GM23338 (cell line): ENCODE measurements at places on chromosomes 13 and 19.

DNA sequence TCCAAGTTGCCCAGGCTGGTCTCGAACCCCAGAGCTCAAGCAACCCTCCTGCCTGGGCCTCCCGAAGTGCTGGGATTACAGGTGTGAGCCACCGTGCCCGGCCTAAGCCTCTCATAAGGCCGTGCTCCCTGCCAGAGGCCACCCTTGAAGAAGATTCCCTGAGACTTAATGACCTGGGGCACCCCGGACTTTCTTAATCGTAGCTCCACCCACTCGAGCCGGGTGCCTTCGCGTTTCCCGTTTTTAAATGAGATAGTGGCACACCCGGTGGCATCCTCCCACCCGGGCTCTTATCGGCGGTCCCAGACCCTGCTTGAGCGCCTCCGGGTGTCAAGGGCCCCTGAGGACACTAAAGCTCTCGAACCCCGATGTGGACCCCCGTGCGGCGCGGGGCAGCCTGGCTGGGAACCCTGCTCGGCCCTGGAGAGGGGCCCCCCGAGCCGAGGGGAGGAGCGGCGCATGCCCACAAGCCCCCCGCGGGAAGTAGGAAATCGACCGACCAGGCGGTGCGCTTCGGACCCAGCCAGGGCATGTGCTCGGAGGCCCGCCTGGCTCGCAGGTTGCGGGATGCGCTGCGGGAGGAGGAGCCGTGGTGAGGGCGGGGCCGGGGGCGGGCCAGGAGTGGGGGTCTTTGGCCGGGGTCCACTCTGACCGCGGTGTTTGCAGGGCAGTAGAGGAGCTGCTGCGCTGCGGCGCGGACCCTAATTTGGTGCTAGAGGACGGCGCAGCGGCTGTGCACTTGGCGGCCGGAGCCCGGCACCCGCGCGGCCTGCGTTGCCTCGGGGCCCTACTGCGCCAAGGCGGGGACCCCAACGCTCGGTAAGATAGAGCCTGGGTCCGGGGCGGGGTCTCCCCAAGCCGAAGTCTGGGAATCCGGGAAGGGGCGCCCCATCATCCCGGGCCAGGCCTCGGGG, at the start of gene ANKLE1:
ANKLE1 (plus strand) TSS at position 511 of the 914 bp plus-strand sequence; CDS start at position 531, 20 bp downstream.
- DNase-seq = peak; percentile 88
- peaks cover 6% of the 10 kb centered on the region; the same call in 1 of the 2 replicates for H3K27me3 ChIP-seq
- no peak within 1 kb of the TSS for H3K27ac ChIP-seq
- peaks cover 6% of the 10 kb centered on the region; the same call in 1 of the 2 replicates for H3K36me3 ChIP-seq
- no peaks in the 10 kb centered on the region for H3K4me1 ChIP-seq
- peak within 1 kb of the TSS; percentile 69 for H3K4me3 ChIP-seq

DNA sequence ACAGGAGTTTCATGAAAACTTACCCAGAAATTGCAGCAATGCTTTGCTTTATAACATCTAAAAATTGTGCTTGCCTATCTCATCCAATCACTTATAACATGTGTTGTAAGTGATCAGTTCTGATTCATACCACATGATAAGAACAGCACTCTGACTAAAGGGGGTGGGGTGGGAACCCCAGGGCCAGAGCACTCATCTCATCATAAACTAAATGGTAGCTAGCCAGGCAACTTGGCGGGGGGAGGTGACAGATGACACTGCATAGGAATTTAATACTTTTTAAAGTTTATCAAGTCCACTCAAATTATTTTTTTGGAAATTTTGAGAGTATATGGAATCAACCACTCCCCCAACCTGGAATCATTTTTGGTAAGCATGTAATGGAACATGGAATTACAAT, 42.1 kb downstream of the FOXO1 start:
- no peaks in the 10 kb centered on the region for H3K27me3 ChIP-seq
- no peak for DNase-seq
- peak overlapping the region; percentile 30; the same call in 1 of the 2 replicates for H3K27ac ChIP-seq
- no peaks in the 10 kb centered on the region for H3K36me3 ChIP-seq
- no peak overlapping the region for H3K4me3 ChIP-seq

GRCh38 chr19:44646049-44646416, 2.3 kb downstream of the PVR start:
- H3K4me3 ChIP-seq = no peak overlapping the region
- peaks cover 7% of the 10 kb centered on the region; the same call in 1 of the 2 replicates for H3K36me3 ChIP-seq
- H3K27ac ChIP-seq = no peak overlapping the region
- H3K4me1 ChIP-seq = peaks cover 3% of the 10 kb centered on the region; the same call in 1 of the 2 replicates
- no peak for DNase-seq

DNA sequence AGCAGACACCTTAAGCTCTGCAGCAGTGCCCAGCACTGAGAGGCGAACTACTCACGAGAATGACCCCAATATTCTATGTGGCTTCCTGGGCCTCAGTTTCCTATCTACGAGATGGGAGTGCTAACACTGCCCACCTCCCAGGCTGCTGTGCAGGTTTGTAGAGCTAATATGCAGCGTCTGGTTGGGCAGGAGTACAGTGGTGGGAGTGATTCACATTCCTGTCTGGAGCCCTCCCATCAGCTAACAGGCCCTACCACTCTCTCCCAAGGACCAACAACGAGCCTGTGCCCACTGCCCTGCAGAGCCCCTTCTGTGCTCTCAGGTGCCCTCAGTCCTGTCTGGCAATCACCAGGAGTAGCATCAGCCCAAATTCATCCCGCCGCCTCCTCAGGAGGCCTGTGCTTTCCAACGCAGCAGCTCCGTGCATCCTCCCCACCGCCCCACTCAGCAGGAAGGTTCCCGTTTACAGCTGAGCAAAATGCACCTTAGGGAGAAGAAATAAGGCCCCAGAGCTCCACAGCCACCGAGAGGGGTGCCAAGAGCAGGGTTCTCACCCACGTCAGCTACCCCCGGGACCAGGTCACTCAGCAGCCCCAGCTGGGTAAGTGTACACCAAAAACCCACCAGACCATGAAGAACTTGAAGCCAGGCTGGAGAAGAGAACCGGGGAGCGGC, 6.6 kb downstream of the AKT2 start:
- H3K27ac ChIP-seq = no peak overlapping the region
- no peaks in the 10 kb centered on the region for H3K27me3 ChIP-seq
- DNase-seq = no peak

DNA sequence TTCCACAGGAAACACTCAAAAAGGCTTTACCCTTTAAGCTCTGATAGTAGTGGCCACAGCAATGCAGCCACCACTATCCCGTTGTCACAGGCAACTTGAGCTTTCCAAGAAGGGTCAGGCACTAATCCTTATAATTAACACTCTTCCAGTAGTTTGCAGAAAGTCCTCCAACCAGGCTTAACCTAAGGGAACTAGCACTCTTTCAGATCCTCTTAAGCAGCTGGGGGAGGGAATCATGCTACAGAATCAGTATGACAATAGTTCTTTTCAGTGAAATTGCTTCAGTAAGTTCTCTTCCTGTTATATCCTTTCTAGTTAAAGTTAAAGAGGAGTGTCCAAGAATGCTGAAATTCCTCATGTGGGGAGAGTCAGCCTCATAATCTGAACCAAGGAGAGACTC, 82.2 kb downstream of the TNFSF11 start:
- no peaks in the 10 kb centered on the region for H3K27me3 ChIP-seq
- no peak overlapping the region for H3K4me3 ChIP-seq

- H3K4me1 ChIP-seq = no peaks in the 10 kb centered on the region
- no peak overlapping the region for H3K4me3 ChIP-seq
- 0 out of 2 replicates have a peak, but pooled peaks cover 3% of the 10 kb centered on the region for H3K36me3 ChIP-seq
- H3K27ac ChIP-seq = no peak overlapping the region
Measured at GRCh38 chr19:56273563-56274117, 1.1 kb downstream of the EDDM13 start.
